Adrenal gland (tissue), 19 donors: ENCODE measurements at places on chromosomes 3 and 15. TPM values are rescaled to one million over a fixed set of nuclear protein-coding genes. Genes with fewer than 3 reads are reported as not detected.

GRCh38 chr3:188286087-188286513, 132.1 kb downstream of the LPP start:
- peak; percentile 77 for DNase-seq

GRCh38 chr3:144221761-144222160, 250.1 kb downstream of the DIPK2A start:
- no peak for DNase-seq

GRCh38 chr3:40951636-40952035, 247.7 kb upstream of the CTNNB1 start:
- no peak for DNase-seq

DNA sequence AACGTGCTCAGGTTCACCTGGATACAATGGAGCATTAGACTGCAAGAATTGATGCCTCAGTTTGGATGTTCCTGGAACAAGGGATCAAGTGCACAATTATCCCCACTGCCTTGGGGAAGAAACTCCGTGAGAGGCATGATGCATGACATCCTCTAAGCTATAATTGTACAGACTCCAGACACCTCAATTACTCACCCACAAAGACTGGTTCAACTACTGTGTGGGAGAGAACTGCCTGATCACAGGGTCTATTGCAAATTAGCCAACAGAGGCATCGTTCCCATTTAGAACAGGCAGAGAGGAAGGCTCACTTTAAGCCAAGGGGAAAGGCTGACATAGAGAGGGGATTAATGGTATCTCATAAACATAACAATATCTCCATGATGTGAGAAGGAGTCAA, 43.5 kb downstream of the ARRDC4 start:
- no peak for DNase-seq

- peak; percentile 6 for DNase-seq
Measured at GRCh38 chr3:52423173-52423572, 21.7 kb downstream of the SEMA3G start.

The KNG1 gene
- polyA plus RNA-seq: 0.38 TPM

GRCh38 chr3:49469037-49469935, 781 bp upstream of the DAG1 start:
- peak; percentile 85 for DNase-seq

DNA sequence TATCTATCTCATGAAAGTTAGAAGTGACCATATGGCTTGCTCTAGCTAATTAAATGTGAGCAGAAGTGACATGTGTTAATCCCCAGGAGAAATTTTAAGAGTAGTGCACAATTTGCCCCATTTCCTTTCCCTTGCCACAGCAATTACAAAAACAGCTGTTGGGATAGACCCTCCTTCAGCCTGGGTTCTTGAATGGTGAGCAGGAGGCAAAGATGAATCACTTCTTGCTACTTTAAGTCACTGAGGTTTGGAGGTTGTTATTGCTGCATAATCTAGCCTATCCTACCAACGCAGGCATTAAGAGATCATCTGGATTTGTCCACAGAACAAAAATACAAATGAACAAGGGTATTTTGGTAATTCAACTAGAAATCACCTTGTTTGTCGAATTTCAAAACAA, 51.7 kb upstream of the CAPN7 start:
- DNase-seq: no peak

The CPA3 gene
- polyA plus RNA-seq: 1.5 TPM

- DNase-seq: no peak
Measured at GRCh38 chr3:100386437-100387074, 14.3 kb downstream of the TOMM70 start.

DNA sequence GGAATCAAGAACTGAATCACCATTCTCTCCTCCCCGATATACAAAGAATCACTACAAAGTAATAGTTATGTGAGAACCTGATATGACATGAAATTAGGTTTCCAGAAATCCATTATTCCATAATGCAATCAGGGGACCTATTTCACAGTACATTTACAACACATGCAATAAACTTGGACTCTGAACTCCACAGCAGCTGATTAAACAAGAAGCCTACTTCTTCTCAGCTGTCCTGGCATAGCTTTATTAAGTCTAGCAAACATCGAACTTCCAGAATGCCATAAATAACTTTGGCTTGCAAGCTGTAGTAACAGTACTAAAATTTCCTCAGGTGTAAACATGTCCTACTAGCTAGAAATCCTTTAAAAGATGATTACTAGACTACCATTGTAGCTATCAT, 17.8 kb downstream of the PDCD10 start:
- no peak for DNase-seq
